DND-41 (cell line): ENCODE measurements at places on chromosomes 1 and 21.

- no peak for DNase-seq
Observed at GRCh38 chr1:96482616-96483015, 239.0 kb upstream of the PTBP2 start.

- DNase-seq, result no peak
Observed at GRCh38 chr1:232983817-232984567, 33.6 kb downstream of the NTPCR start.

GRCh38 chr1:61253912-61254633 is 171.7 kb downstream of the NFIA start:
- DNase-seq, result no peak

- no peak for DNase-seq
Observed at GRCh38 chr1:232644209-232644608, 14.3 kb upstream of the SIPA1L2 start.
